ENCODE measurements at places on chromosomes 4 and X.

DNA sequence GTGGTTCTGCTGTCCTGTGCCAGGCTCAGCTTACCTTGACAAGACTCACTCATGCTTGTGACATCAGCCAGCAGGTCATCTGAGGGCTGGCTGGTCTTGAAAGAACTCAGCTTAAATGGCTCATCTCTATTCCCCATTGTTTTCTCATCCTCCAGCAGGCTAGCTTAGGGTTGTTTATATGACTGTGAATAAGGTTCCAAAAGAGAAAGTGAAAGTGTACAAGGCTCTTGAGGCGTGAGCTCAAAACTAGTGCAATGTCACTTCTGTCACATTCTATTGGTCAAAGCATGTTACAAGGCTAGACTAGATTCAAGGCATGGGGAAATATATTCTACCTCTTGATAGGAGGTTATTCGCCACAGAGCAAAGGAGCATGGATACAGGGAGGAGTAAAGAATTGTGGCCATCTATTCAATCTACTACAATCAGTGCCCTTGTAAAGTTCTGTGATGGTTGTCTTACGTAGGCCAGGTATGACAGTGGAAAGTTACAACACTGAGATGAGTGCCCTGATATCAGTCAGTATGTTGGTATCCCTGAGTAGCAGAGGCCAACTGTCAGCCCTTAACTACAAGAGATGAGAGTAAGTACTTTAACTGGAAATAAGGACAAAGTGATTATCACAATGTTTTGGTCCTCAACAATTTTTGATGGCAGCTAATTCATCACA is 19.8 kb upstream of the TMLHE start:
- no peak for DNase-seq

GRCh38 chr4:22739968-22740367 is 47.2 kb downstream of the GBA3 start:
- no peak for DNase-seq

- no peak for DNase-seq
Measured at GRCh38 chr4:174604198-174604597, 81.9 kb upstream of the HPGD start.

GRCh38 chrX:44428989-44429627 is 85.6 kb upstream of the EFHC2 start:
- DNase-seq: no peak

- DNase-seq: no peak
Measured at GRCh38 chr4:145351162-145351561, 130.5 kb upstream of the SMAD1 start.

- no peak for DNase-seq
Measured at GRCh38 chr4:20248155-20248558, 3.5 kb upstream of the SLIT2 start.

GRCh38 chr4:56086073-56086541 is 137.4 kb downstream of the CEP135 start:
- no peak for DNase-seq

DNA sequence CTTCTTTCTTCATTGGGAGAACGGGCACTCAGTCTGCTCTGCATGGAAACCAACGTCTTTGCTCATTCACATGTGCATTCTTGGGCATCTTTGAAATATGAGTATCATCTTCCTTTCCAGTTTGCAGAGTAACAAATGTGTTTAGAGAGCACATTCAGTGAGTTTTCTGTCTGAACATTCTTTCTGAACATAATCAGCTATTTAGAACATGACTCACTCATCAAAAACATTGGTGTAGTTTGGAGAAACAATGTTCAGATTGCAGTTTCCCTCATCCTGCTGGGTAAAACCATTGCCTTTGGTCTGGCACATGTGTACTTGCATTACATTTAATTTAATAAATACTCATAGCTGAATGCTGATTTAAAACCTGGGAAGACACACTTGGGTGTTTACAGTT is 81.5 kb upstream of the F9 start:
- no peak for DNase-seq

GRCh38 chrX:37781081-37781480 is 1.2 kb downstream of the CYBB start:
- no peak for DNase-seq

GRCh38 chrX:24020306-24020876 is 6.6 kb downstream of the KLHL15 start:
- DNase-seq: no peak

DNA sequence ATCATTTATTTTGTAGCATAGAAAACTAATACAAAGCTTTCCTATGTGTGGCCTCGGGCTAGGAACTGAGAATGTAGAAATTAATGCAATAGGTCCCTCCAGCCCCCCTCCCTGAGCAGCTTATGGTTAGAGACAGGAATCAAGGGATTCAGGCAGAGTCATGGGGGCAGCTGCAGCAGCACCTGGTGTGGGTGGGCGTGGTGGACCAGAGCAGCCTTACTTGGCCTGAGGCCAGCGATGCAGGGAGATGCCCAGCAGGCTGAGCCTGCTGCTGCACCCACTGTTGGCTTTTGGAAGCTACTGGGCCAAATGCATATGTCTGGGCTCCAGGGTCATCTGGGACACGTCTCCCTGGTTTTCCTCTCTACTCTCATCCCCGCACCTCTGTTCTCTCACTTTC is 74.0 kb downstream of the STK32B start:
- DNase-seq: no peak

GRCh38 chr4:63211375-63211774 is 1197.9 kb downstream of the TECRL start:
- no peak for DNase-seq

GRCh38 chrX:39443240-39443639 is 642.0 kb downstream of the MID1IP1 start:
- DNase-seq: no peak

DNA sequence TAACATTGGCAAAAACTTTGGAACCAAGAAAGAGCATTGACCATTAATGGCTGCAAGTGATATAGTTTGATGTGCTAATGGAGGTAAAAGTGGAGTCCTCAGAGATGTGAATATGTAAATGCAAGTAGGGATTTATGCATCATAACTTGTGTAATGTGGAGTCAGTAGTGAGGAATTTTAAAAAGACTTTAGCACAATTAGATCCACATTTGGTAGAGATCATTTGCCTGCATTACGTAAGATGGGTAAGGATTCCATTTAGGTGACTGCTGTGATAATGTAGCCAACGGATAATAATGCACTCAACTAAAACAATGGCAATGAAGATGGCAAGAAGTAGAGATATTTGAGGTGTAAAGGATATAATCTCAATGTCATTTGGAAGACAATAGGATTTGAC is 1128.4 kb downstream of the ADGRL3 start:
- DNase-seq: no peak

All from activated CD8-positive, alpha-beta memory T cell treated with anti-CD3 and anti-CD28 coated beads for 4 hours (primary cell).